ENCODE measurements at places on chromosomes 7 and 10. TPM values are rescaled to one million over a fixed set of nuclear protein-coding genes. Genes with fewer than 3 reads are reported as not detected.

Gene CTAGE4
- total RNA-seq: 0.56 TPM

Gene HTR5A
- not detected for total RNA-seq

DNA sequence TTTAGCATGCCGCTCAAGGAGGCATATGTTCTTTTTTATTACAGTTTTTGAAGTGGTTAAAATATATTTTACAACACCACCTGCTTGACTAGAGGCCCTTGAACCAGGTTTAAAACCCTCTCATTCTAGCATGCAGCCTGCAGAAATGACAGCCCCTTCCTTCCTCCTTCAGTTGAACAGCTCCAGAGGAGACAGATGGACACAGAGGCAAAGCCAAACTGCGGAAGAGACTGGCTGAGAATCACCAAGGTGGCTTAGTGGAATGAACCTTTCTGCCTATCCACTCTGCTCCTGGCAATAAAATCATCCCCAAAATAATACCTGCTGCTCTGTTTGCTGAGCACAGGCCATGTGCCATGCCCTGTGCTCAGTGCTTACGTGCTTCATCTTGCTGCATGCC lies 23.9 kb upstream of the PLPP4 start:
- no peak overlapping the region for H3K4me3 ChIP-seq
- H3K27ac ChIP-seq: no peak overlapping the region
- DNase-seq: no peak
- H3K4me1 ChIP-seq: no peaks in the 10 kb centered on the region
- H3K36me3 ChIP-seq: no peaks in the 10 kb centered on the region
- peaks cover 20% of the 10 kb centered on the region for H3K27me3 ChIP-seq

DNA sequence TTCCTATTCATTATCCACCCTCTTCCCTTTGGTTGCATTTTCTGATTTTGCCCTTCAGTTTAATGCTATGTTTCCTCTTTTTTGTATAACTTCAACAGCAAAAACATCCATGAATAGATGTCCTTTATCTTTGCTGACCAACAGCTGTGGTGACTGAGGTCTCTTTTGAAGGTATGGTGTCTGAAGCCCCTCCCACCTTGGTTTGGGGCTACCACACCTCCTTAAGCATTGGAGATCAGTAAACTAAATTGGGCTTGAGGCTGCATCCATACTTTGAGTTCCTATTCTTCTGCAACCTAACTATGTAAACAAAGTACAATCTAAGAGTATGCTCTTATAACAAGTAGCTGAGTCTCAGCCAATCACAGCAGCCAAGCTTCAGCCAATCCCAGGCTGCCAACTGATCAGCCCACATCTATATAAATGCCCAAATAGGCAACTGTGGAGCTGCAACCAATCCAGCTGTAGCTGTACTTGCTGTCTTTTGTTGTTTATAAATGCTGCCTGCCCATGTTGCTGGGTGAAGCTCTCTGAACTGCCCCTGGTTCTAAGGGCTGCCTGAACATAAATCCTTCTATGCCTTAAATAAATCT lies 69.4 kb upstream of the PDLIM1 start:
- peaks cover 5% of the 10 kb centered on the region for H3K27me3 ChIP-seq
- H3K36me3 ChIP-seq: no peaks in the 10 kb centered on the region
- H3K27ac ChIP-seq: no peak overlapping the region
- H3K4me3 ChIP-seq: no peak overlapping the region

- no peaks in the 10 kb centered on the region for H3K36me3 ChIP-seq
- peaks cover 2% of the 10 kb centered on the region for H3K27me3 ChIP-seq
Observed at GRCh38 chr7:35702541-35702940, 7.6 kb upstream of the HERPUD2 start.

DNA sequence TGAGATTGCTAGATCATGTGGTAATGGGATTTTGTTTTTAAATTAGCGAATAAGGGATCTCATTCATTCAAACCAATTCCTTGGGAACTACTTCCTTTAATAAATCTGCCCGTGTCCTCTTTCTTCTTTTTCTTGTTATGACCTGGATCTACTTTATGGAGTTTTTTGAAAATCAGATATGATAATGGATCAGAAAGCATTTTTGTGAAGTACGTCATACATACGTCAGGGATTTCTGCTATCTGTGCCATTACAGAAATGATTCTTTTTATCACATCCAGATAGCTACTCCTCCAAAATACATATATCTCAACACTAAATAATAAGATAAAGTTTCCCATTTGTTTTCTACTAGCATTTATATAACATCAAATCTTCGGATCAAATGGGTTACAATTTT lies 40.2 kb upstream of the STK17A start:
- no peaks in the 10 kb centered on the region for H3K4me1 ChIP-seq
- H3K4me3 ChIP-seq: no peak overlapping the region
- H3K27ac ChIP-seq: no peak overlapping the region
- peaks cover 49% of the 10 kb centered on the region for H3K27me3 ChIP-seq
- H3K36me3 ChIP-seq: no peaks in the 10 kb centered on the region
- DNase-seq: no peak

GRCh38 chr10:116835658-116836057 lies 13.6 kb upstream of the ENO4 start:
- DNase-seq: no peak
- H3K27me3 ChIP-seq: peaks cover 5% of the 10 kb centered on the region
- no peak overlapping the region for H3K4me3 ChIP-seq
- no peak overlapping the region for H3K27ac ChIP-seq
- H3K36me3 ChIP-seq: no peaks in the 10 kb centered on the region
- no peaks in the 10 kb centered on the region for H3K4me1 ChIP-seq

- H3K4me3 ChIP-seq: peak overlapping the region; percentile 13
- H3K4me1 ChIP-seq: peaks cover 83% of the 10 kb centered on the region
- H3K27me3 ChIP-seq: no peaks in the 10 kb centered on the region
- H3K36me3 ChIP-seq: peaks cover 2% of the 10 kb centered on the region
- no peak for DNase-seq
Observed at GRCh38 chr7:106421181-106421762, 136.5 kb upstream of the NAMPT start.

DNA sequence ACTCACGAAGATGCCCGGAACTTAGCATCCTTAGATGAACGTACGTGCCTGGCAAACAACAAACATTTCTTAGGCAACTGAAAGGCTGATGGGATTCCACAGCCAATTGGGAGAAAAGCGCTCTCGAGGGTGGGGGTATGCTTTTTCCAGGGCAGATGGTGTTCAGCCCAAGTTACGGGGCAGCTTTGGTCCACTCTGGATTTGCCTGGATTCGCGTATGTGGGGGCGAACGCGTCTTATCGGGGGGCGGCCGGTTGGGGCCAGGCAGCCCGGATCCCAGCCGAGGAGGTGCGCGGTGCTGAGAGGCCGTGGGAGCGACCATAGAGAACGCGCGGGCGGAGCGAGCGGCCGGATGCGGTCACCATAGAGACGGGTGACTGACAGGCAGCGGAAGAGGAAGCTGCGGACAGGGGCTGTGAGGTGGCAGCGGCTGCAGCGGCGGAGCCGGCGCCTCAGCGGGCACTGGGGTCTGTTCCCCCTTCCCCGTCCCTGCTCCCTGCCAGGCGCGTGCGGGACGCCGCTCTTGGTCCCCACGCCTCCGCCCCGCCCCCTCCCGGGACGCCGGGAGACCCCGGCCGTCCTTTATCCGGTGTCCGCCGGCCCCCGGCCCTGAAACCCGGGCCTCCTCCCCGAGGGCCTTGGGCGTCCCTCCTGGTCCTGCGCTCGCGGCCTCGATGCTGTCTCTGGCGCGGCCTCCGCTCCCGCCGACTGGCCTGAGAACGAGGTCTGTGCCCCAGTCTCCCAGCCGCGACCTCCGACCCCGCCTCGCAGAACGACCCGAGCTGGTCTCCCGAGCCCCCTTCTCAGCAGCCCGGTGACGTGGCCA lies at the start of gene CHPF2:
Gene CHPF2 (plus strand): TSS at position 393 of the 826 bp plus-strand sequence. CDS start 1,529 bp downstream, outside the sequence.
- H3K36me3 ChIP-seq: peaks cover 30% of the 10 kb centered on the region
- peaks cover 33% of the 10 kb centered on the region for H3K4me1 ChIP-seq
- peak within 1 kb of the TSS; percentile 100 for H3K4me3 ChIP-seq
- peaks cover 6% of the 10 kb centered on the region for H3K27me3 ChIP-seq

DNA sequence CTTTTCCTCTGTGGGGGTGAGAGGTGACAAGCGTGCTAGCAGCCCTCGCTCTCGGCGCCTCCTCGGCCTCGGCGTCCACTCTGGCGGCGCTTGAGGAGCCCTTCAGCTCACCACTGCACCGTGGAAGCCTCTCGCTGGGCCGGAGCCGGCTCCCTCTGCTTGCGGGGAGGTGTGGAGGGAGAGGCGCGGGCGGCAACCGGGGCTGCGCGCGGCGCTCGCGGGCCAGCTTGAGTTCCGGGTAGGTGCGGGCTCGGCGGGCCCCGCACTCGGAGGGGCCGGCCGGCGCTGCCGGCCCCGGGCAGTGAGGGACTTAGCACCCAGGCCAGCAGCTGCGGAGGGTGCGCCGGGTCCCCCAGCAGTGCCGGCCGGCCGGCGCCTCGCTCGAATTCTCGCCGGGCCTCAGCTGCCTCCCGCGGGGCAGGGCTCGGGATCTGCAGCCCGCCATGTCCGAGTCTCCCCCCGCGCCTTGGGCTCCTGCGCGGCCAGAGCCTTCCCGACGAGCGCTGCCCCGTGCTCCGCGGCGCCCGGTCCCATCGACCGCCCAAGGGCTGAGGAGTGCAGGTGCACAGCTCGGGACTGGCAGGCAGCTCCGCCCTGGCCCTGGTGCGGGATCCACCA lies 352.8 kb upstream of the PODXL start:
- no peak overlapping the region for H3K4me3 ChIP-seq
- H3K36me3 ChIP-seq: no peaks in the 10 kb centered on the region
- no peak for DNase-seq
- H3K4me1 ChIP-seq: no peaks in the 10 kb centered on the region
- no peak overlapping the region for H3K27ac ChIP-seq
- peaks cover 31% of the 10 kb centered on the region for H3K27me3 ChIP-seq

DNA sequence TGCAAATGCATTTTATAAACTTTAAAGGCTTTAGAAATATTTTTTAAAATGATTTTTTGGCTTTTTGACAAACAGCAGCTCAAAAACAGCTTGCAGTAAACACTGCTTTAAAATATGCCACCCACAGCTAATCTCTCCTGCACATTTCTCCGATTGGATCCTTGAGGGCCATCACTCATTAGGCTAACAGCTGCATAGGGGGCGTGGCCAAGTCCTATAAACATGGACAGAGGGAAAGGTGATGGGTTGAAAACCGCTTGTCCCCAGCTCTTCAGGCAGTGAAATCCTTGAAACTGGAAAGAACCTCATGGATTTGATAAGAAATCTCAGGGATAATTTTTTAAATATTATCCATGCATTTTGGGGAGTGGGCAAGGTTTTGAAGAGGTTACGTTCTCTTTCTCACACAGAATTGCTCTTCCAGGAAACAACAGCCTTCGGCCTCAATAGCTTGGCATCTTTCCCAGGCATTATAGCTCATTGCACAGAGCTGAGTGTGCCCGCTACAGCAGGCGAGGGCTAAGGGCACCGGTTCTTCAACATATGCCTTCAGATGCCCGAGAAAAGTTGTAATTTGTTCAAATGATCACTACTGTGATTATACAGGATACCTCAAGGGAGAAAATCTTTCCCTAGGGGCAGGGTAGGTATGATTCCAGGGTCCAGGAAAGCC lies 1.7 kb downstream of the PLEKHS1 start:
- DNase-seq: no peak
- H3K36me3 ChIP-seq: no peaks in the 10 kb centered on the region
- H3K27ac ChIP-seq: no peak overlapping the region
- peaks cover 19% of the 10 kb centered on the region for H3K27me3 ChIP-seq
- H3K4me3 ChIP-seq: no peak overlapping the region
- no peaks in the 10 kb centered on the region for H3K4me1 ChIP-seq

DNA sequence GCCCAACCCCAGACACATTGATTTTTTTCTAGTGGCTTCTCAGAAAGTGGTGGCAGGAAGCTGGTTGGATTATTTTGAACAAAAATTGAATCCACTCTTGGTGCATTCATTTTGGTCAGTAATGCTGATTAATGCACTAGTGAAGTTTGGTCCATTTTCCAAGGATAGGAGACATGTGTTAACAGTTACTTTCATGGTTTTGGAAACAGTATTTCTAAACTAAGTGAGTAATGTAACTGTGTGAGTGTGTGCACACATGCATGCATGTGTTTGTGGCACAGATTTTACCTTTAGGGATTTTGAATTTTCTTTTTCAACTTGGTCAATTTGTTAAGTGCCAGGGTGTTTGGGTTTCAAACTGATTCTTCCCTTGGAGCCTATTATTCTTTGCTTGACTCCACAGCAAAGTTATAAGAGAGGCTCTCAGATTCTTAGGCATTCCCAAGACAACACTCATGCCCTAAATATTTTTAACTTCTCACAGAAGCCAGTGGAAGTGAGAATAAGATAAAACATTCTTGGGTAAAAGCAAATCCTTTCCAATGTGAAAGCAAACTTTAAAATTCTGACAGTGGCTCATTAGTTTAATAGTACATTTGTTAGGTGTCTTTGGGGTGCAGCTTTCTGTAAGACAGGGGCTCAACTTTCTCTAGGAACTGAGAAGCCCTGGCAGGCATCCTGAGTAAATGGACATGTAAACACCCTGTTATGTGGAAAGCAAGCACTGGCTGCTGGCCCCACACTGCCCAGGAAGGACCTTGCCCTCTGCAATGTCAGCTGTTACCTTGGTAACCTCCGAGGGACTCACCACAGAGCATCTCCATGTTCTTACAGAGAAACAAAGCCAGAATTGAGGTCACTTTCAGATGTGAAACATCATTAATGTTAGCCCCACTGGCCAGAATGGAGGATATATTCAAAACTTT lies 68.4 kb downstream of the ASAH2B start:
- no peak overlapping the region for H3K4me3 ChIP-seq
- no peak overlapping the region for H3K27ac ChIP-seq
- H3K4me1 ChIP-seq: no peaks in the 10 kb centered on the region
- no peaks in the 10 kb centered on the region for H3K36me3 ChIP-seq

DNA sequence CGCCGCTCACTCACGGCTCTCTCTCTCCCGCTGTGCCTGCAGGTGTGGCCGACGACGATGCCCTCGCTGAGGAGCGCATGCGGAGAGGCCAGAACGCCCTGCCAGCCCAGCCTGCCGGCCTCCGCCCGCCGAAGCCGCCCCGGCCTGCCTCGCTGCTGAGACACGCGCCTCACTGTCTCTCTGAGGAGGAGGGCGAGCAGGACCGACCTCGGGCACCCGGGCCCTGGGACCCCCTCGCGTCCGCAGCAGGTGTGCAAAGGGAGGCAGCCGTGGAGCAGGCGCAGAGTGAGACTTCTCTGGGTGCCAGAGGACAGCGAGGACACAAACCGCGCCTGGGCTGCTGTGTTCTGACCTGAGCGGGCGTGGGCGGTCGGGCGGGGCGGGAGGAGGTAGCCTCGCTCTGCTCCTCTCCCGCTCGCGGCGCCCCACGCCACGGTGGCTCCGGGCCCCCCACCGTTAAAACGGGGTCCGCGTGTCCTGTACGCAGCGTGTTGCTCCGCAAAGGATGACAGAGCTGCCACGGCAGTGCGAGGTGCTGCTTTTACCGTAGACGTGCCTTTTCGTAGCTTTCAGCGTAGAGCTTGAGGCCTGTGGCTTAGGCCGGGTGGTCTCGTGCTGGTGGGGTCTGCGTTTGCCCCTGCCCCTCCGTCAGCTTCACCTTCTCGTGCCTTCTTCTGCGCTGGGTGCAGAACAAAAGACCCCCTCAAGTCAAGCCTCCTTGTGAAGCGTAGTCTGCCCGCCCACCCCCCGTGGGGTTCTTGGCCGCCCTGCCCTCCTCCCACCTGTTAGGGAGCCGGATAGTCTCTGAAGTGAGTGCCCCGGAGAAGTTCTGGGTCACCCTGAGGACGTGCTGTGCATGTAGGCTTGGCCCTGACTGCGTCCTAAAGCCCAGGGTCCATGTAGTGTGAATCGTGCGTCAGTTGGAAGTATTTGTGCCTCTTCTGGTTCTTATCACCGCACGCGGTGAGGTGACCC lies 73.2 kb downstream of the DNAJB6 start:
- H3K4me3 ChIP-seq: no peak overlapping the region
- no peaks in the 10 kb centered on the region for H3K27me3 ChIP-seq
- peaks cover 9% of the 10 kb centered on the region for H3K36me3 ChIP-seq
- no peak for DNase-seq
- H3K4me1 ChIP-seq: peaks cover 14% of the 10 kb centered on the region
- H3K27ac ChIP-seq: no peak overlapping the region

- H3K4me1 ChIP-seq: no peaks in the 10 kb centered on the region
- no peak overlapping the region for H3K27ac ChIP-seq
- H3K4me3 ChIP-seq: no peak overlapping the region
- DNase-seq: no peak
Observed at GRCh38 chr10:48478469-48478868, 126.4 kb downstream of the ARHGAP22 start.

Data from activated CD4-positive, alpha-beta T cell treated with anti-CD3 and anti-CD28 coated beads, Interleukin-2, amount 10 ng/mL, durations not matched to agents 24 days and 14 days (primary cell).